ENCODE measurements at places on chromosomes 1 and 21. TPM values are rescaled to one million over a fixed set of nuclear protein-coding genes. Genes with fewer than 3 reads are reported as not detected.

IQCC gene
- 1.9 TPM for total RNA-seq

GREM2 gene
- 0.08 TPM for total RNA-seq

FOXO6 gene
- total RNA-seq, result 0.49 TPM

RAB3GAP2 gene
- total RNA-seq, result 13.3 TPM

NBPF6 gene
- 0.26 TPM for total RNA-seq

SMG7 gene
- 36.1 TPM for total RNA-seq

PTGFR gene
- not detected for total RNA-seq

CR1L gene
- total RNA-seq, result not detected

SPRR2A gene
- total RNA-seq, result not detected

FASLG gene
- not detected for total RNA-seq

SPATA46 gene
- not detected for total RNA-seq

CADM3 gene
- 0.09 TPM for total RNA-seq

RNF186 gene
- total RNA-seq, result not detected

ANKRD65 gene
- total RNA-seq, result not detected

ADGRB2 gene
- 5.9 TPM for total RNA-seq

OLFM3 gene
- total RNA-seq, result not detected

STUM gene
- not detected for total RNA-seq

IGSF3 gene
- 20.4 TPM for total RNA-seq

KIF17 gene
- total RNA-seq, result 1.4 TPM

ERRFI1 gene
- total RNA-seq, result 172 TPM

TRIM62 gene
- 2.1 TPM for total RNA-seq

FCRL3 gene
- not detected for total RNA-seq

PATJ gene
- total RNA-seq, result 4.6 TPM

IL19 gene
- total RNA-seq, result not detected

HSD11B1 gene
- total RNA-seq, result 0.12 TPM

CHIA gene
- not detected for total RNA-seq

HPDL gene
- 3.0 TPM for total RNA-seq

L1TD1 gene
- not detected for total RNA-seq

TMEM35B gene
- 13.6 TPM for total RNA-seq

C8B gene
- total RNA-seq, result not detected

ICOSLG gene
- 2.0 TPM for total RNA-seq

EIF2D gene
- 36.6 TPM for total RNA-seq

Data from A549 treated with ZK216348 at 1 μM for 4 hours (cell line).